Kidney (tissue), 22 donors: ENCODE measurements at places on chromosomes 16 and 17. TPM values are rescaled to one million over a fixed set of nuclear protein-coding genes. Genes with fewer than 3 reads are reported as not detected.

The AIPL1 gene
- not detected for total RNA-seq

The INCA1 gene
- total RNA-seq = 1.5 TPM

The RNF43 gene
- total RNA-seq = 9.5 TPM

The PRAC2 gene
- total RNA-seq = not detected

GRCh38 chr17:70034158-70034557 is 40.9 kb upstream of the KCNJ16 start:
- no peaks in the 10 kb centered on the region for H3K27me3 ChIP-seq
- DNase-seq = no peak
- no peak overlapping the region for H3K4me3 ChIP-seq
- H3K36me3 ChIP-seq = no peaks in the 10 kb centered on the region
- no peak overlapping the region for H3K27ac ChIP-seq
- H3K4me1 ChIP-seq = no peaks in the 10 kb centered on the region

DNA sequence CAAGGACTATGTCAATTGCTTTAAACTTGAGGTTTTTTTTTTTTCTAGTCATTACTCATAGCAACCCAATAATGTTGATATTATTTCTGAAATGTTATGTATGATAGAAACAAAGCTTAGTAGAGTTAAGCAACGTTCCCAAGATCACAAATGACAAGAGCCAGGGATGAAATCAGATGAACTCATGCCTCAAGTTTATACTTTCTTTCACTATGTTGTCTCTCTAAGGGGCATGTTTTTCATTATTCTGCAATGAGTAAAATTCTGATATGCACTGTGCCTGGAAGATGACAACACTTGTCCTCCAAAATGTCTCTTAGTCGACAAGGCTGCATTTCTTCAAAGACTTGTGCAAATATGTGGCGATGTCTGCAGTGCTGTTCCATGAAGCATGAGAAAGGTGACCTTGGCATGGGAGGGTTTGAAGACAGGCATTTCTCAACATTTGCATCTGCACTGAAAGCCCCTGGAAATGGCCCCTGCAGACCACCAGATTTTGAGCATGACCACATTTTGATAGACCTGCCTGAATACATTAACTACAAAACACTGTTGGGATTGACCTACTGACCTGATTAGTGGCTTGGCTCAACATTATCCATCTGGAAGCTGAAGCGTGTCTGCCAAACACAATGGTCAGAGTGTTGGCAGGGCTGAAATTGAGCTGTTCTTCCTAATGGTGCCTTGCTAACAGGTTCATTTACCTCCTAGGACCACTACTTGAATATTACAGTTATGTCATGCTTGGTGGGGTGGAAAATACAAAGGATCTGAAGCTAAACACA is 1027.5 kb downstream of the CDH11 start:
- no peak for DNase-seq
- no peak overlapping the region for H3K27ac ChIP-seq
- no peaks in the 10 kb centered on the region for H3K4me1 ChIP-seq

GRCh38 chr17:14882131-14882530 is 383.0 kb downstream of the PMP22 start:
- H3K4me1 ChIP-seq = no peaks in the 10 kb centered on the region
- no peaks in the 10 kb centered on the region for H3K36me3 ChIP-seq
- H3K4me3 ChIP-seq = no peak overlapping the region
- no peaks in the 10 kb centered on the region for H3K27me3 ChIP-seq
